ENCODE measurements at places on chromosomes 5 and 9. TPM values are rescaled to one million over a fixed set of nuclear protein-coding genes. Genes with fewer than 3 reads are reported as not detected.
A peak's percentile ranks its signal among the peaks of the same experiment; 100 is the strongest.

DNA sequence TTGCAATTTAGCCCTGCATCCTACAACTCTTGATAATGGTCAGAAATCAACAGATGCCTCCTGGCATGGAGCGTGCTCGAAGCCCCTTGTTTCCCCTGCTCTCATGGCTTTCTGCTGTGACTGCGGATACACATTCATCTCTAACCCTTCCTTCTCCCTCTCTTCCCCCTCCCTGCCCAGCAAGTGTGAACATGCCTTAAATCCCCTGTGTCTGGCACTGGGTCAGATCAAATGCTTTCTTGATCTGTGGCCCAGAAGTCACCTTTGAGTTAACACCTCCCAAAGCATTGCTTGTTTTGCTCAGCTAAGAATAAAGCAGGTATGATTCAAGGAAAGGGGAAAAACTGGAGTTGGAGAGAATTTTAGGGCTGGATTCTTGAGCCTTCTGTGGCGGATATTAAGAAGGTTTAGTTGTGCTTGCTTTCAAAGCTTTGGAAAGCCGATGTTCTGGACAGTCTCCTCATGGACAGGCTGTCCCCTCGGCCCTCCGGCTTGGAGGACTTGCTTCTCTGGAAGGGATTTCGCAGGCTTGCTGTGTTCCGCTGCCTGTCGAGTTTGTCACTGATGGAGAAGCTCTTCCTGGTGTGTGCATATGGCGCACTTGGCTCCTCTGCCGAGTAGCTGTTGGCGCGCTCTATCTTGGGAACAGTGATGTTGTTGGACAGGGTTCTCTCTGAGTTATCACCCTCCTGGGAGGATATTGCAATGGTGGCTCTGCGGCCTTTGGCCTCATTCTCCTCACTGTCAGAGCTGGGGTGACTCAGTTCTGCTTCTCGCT lies 121.3 kb upstream of the KLF9 start:
- DNase-seq = no peak

GRCh38 chr9:92341578-92341977 lies 15.8 kb downstream of the CENPP start:
- DNase-seq = no peak

GRCh38 chr5:151696470-151697061 lies 9.9 kb upstream of the SPARC start:
- DNase-seq = peak; percentile 44

DNA sequence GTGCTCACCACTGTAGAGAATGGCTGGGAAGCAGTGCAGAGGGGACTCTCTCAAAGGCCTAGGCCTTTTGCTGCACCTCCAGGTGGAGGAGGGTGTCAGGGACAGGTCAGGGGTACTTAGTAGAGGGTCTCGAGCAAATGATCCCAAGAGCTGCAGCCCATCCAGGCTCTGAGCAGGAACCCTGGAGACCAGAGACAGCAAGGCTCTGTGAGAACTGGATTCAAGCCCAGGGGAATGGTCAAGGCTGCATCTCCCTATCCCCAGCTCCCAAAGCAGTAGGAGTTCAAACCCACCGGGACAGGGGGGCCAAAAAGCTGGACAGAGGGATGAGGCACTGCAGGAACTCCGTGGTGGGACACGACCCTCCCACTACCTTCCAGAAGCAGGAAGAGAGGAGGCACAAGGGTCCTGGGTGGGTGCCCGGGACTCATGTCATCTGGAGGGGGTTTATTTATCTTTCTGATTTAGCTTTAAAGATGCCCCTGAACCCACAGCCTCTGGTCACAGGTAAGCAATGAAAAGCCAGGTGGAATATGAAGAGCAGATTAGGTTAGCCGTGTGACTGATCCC lies 124.8 kb downstream of the MVB12B start:
- no peak for DNase-seq

DNA sequence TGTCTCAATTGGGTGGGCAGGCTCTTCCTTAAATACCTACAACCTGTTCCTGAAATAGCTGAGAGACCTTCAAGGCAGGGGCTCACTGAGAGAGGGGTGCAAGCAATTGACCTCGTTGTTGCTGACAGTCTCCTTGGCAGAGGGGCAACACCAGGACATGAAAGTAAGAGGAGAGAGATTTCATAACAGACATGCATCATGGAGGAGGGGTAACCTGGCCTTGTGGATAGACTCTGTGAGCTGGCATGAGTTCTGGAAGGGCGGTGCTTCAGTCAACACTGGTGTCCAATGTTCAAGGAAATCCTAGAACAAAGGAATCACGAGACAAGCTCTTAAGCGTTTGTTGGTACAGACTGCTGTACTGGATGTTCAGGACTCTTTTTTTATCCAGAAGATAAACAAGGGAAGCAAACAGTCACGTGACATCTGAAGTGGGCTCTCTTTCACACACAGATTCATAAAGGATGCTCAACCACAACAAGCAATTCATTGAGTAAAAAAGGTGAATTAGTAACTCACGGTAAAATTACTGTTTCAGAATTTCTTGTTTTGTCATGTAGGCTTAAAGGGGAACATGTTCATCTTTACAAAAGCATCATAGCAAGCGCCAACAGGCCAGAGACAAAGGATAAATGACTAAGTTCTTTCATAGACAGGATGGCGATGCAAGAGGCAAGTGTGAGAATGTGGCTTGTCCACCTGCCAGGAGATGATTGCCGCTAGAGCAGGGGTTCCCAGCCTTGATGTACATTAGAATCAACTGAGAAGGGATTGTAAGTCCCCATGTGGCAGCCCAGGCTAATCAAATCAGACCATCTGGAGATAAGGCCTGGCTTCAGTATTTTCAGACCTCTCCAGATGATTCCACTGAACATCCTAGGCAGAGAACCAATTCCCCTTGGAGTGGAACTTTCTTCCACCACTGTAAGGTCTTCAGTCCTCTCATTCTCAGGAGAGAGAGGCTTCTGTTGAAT lies 20.7 kb downstream of the ANKRA2 start:
- peak; percentile 88 for DNase-seq

DNA sequence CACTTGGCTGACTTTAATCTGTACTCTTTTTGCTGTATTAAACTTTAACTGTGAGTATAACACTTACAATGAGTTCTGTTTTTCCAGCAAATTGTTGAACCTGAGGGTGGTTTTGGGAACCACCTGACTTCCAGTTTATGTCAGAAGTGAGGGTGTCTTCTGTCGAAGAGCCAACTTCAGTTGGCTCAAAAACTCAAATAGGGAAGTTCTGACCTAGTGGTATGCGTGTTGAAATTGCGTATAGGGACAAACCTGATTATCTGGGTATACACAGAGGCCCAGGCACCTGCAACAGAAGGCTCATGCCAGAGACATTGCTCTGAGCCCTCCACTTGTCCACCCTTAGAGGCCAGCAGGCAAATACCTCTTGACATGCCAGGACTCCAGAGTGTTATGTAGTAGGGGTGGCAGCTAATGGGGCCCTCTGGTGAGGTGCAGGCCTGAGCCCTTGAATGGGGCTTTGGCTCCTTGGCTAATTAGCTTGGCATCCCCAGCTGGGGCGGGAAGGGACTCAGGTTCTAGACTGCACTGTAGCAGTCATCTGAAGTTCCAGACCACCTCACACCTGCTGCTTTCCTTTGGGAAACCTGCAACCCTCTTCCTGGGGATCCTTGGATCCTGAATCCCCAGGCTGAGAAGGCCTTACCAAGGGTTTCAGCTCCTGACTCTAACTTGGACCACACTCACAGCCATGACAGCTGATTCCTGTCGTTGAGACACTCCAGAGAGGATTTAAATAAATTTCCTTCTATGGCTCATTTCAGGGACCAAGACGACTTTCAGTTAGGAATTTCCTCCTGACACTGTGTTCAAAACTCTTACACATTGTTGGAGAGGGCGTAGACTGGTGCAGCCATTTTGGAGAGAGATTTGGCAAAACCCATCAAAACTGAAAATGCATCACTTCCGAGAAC lies 189.6 kb downstream of the HSPA4 start:
- no peak for DNase-seq

DNA sequence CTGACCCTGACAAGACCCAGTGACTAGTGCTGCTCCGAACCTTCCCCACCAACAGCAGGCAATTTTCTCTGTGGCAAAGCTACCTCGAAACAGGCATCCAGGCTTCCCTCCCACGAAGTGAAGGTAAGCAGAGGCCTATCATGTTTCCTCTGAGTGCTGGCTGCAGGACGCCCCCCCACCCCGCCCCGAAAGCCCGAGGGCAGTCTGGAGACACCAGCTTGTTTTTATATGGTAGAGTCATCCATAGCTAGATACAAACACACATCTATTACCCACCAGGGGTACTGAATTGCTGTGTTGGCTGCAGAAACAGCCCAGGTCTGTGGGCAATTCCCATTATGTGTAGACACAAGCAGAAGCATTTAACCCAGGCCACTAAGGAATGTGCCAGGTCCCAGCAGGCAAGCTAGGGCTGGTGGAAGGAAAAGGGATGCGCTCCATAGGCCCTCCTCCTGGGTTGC lies 40.4 kb downstream of the LIX1 start:
- no peak for DNase-seq

- no peak for DNase-seq
These were observed 67.2 kb upstream of the GOLM1 start for GRCh38 chr9:86166546-86166945.

- DNase-seq = no peak
These were observed 372.6 kb downstream of the MTRR start for GRCh38 chr5:8241558-8241957.

DNA sequence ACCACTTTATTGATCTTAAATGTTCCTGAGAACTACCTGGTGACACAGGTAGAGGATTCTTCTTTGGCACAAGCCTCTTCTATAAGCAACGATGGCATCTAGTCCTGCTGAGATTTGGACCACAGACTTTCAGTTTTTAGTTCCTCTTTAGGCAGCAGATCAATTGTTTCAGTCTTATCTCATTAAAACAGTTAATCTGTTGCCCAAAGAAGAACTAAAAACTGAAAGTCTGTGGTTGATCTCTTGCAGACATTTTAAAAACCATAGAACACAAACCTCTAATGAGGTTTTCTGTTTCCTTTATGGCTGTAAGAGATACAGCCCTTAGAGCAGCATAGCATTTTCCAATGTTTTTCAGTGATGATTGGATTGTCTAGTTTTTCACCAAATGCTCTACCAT lies 480.9 kb downstream of the MTRR start:
- no peak for DNase-seq

DNA sequence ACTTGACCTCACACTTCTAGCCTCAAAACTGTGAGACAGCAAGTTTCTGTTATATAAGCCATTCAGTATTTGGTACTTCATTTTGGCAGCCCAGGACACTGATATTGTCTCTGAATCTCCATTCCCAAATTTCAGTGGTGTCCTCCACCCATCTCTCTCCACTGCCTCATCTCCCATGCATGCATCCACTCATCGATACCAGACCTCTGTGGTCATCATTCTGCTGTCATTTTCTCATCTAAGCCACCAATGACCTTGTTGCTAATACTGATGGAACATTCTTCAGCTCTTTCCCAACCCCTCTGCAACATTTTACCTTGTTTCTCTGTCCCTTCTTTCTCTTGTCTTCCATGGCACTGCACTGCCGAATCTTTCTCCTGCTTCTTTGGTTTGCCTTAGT lies 221.8 kb downstream of the SNX18 start:
- DNase-seq = no peak

DNA sequence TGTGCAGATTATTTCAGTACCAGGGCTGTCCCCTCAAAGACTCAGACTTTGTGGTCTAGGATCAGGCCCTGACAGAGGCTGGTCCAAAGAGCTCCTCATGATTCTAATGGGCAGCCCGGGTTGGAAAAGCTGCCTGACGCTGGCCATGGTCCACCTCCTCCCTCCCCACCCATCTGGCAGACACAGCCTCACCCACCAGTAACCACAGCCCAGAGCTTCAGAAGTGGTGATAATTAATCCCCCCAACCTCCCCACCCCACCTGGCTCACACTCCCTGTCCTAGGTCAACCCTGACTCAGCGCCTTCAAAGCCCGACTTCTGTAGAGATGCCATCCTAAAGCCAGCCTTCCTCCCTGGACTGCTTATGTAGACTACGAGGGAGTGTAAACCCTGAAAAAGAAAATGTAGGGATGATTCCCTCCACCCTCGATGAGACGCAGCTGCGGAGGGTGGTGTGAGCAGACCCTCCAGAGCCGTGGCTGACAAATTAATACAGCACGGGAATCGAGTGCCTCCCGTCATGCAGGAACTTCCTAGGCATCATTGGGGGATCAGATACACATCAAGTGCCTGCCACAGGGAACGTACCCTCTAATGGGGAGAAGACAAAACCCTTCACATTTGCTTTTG lies 7.0 kb downstream of the UBE2QL1 start:
- no peak for DNase-seq

DNA sequence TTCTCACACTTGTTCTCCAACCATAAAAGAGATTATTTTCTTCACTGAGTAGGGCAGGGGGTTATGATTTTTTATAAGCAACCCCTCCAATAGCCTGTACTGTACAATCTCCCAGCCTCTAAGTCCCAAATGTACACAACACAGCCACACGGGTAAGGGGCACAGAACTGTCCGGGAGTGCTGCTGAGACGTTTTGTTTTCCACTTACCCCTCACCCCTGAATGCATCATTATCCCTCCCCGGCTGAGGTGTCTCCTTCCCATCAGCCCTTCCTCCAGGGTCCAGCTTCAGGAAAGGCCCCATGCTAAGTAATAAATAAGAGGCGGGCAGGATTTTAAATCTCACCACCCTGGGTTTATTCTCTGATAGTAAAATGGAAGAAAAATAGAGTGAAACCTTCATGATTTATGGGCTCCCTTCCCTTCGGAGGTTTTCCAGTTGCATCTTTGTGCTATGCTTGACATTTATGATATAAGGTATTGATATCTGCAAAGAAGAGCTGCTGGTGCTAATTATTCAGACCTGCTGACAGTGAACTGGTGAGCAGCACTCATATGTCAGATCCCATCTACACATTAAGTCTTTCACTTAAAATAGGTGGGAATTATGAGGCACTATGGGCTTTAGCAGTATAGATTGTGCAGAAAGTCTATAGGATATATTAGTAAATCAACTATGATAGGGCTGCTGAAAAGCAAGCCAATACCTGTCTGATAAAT lies 67.2 kb upstream of the MEGF10 start:
- DNase-seq = no peak

- DNase-seq = no peak
These were observed 7.6 kb downstream of the OLFML2A start for GRCh38 chr9:124784509-124784908.

DNA sequence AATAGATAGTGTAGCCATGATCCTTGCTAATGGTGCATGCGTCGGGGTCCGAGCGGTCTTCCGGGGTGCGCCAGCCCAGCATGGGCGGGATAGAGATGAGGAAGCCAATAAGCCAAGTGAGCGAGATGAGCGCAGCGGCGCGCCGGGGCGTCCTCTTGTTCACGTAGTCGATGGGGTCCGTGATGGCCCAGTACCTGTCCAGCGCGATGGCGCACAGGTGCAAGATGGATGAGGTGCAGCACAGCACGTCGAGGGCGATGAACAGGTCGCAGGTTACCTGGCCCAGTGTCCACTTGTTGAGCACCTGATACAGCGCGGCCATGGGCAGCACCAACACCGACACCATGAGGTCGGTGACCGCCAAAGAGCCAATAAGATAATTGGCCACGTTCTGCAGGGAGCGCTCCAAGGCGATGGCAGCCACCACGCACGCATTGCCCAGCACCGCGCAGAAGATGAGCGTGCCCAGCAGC lies 1.1 kb downstream of the HTR1A start:
- DNase-seq = no peak

- peak; percentile 81 for DNase-seq
These were observed 41.6 kb downstream of the MYO10 start for GRCh38 chr5:16894236-16895057.

The TRIO gene
- 138 TPM for total RNA-seq

The GPR151 gene
- total RNA-seq = not detected

The FCN2 gene
- total RNA-seq = not detected

The PPP6C gene
- total RNA-seq = 54.7 TPM

The SHOC1 gene
- 0.37 TPM for total RNA-seq

All from colonic mucosa (tissue), 4 donors.